ENCODE measurements at places on chromosomes 13 and 19.

GRCh38 chr13:28485097-28485496 lies 9.8 kb downstream of the FLT1 start:
- DNase-seq, result no peak

DNA sequence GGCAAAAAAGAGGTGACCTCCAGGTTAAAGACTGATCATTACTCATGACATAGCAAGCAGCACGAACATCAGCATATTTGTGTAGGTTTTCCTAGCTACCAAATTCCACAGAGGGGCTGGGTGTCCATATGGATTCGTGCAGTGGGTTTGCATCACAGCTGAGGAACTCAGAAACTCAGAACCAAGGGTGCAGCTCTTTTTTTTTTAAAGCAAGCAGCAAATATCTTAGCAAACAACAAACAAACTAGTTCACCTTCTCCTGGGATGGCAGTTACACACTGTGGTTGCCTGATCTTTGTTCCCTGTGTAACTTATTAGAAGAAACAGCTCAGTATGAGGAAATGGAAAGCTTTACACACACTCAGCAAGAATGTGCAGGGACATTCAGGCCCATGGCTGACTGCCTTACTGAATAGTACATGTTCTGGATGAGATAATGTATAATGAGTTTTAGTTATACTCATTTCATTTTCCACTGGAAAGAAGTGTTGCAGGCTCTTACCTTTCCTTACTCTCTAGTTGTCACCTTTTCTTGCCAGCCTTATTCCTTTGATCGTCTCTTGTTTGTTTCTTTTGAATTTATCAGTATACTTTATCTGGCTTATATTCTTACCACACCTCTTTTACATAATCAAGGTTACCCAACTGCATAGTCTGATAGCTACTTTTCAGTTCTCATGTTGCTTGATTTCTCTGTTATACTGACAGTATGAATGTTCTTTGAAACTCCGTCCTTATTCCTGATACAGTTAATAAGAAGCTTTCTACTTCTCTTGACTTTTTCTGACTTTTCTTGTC lies 4.3 kb downstream of the NDFIP2 start:
- DNase-seq, result no peak

DNA sequence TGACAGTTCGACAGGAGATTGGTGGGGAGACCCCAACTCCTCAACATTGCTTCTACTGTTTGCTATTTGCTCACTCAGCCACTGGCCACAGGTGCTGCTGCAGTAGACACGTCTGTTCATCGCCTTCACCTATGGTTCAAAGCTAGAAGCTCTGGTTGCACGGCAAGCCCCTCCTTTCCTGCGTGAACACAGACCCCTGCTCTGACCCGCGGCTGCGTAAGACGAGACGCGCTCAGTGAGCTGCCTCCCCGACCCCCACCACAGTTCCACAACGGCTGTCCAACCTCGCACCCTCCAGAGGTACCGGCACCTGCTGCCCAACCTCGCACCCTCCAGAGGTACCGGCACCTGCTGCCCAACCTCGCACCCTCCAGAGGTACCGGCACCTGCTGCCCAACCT lies 6.8 kb downstream of the RASA3 start:
- DNase-seq, result no peak

DNA sequence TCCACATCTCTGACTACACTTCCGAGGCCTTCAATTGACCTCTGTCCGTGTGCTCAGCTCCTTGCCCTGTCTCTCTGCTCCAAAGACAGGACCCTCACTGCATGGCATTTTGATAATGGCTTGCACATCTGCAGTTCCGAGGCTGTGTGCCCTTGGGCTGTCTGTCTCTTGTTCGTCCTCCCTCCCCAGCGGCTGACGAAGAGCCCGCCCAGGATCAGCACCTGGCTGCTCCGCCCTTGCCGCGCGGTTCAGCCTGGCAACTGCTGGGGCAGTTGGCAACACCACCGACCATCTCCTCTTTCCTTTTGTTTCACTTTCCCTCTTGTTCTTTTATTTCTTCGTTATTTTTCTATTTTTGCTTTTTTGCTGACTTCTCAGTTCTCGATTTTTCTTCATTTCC lies 270.4 kb downstream of the TEX29 start:
- no peak for DNase-seq

DNA sequence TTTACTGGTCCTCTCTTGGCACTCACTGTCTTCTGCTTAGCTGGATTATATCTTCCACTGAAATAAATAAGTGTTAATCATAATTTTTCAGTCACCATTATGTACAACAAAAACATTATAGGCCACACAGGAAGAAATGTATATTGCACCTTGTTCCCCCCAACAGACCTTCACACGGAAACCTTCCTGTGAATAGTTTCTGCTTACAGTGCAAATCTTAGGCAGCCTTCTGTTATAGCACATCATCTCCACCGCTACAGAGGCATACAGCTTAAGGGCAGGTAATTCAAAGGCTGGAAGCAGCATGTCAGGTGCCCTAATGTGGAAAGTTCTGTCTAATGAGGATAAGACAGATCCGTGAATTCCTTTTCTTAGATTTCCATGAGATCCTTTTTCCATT lies 16.9 kb upstream of the SOHLH2 start:
- DNase-seq, result no peak

DNA sequence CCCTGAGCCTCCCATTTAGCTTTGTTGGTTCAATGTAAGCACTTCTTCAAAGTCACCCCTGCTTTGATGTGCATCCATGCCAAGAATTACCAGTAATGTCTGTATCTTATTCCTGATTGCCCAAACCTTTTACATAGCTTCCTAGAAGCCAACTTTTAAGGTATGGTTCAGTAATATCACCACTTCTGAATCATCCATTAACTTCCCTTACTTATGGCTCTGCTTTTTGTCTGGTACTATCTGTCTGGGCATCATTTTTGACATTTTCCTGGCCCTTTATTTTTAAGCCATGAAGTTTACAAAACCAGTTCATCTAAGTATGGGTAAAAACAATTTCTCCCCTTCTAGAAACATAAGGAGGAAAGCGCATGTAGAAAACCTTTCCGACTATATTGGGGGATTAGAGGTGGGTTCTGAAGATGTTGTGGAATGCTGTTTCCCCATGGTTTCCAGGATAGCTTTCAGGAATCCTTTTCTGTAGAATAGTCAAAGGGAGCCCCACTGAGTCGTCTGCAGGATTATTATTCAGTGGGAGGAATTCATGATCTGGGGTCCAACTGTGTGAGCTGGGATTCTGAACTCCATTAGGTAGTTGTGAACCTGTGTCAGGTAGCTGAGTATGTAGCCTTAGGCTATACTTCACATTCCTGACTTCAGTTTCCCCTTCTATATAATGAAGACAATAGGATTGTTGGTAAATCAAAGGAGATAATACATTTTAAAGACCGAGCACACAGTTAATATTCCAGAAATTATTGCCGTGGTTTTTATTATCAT lies 163.8 kb downstream of the SUCLA2 start:
- no peak for DNase-seq

- DNase-seq, result no peak
These were observed 577.3 kb downstream of the LMO7 start for GRCh38 chr13:76213423-76213904.
